ENCODE measurements at places on chromosomes 7 and 10.

DNA sequence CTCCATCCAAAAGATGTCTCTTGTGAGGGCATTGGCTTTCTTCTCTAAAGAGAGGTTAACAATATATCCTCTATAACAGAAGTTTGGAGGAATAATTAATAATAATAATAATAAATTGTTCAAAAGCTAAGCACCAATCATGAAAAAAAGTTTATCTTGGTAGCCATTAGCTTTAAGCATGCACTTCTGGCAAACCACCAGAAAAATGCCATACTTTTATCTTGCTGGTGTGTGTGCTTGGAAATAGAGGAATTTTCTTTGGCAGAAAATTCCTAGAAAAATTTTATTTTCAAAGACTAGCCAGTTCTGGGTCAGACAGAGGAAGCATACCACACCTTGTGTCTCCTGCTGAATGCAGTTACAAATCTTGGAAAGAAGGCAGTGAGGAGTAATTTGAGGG lies 52.5 kb upstream of the NPY start:
- DNase-seq = no peak

DNA sequence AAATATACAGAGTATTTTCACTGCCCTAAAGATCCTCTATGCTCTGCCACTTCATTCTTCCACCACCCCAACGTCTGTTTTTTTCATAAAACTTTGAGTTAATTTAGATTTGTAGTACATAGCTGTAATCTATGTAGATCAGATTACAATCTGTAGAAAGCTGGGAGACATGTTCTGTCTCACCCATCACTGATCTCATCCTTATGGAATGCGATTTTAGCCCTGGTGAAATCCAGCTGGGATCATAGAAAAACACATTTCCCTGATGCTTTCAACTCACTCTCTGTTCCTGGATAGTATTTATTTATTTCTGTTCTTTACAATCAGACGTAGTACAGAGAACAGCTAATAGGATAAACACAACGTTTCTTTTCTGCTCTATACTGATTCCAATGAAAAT lies 521.0 kb downstream of the KIF20B start:
- DNase-seq = peak; percentile 86

GRCh38 chr7:95796617-95797016 lies 24.3 kb downstream of the DYNC1I1 start:
- no peak for DNase-seq

- DNase-seq = no peak
Measured at GRCh38 chr10:22609251-22609650, 105.1 kb downstream of the PIP4K2A start.

DNA sequence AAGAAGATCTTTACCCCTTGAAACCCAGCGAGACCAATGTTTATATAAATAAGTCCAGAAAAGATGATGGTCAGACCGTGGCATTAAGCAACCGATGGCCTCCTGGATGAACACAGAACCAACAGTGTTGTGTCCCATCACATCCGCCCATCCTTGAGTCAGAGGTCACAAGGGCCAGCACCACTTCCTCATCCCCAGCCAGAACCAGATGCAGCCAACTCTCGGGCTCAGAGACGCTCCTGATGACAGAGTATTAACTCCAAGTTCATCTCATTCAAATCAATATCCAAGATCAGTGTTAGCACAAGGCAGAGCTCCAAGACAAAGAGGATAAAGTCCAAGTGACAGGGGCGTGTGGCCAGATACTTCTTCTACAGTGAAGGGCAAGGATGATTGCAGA lies 63.5 kb downstream of the FAM53B start:
- DNase-seq = peak; percentile 34

DNA sequence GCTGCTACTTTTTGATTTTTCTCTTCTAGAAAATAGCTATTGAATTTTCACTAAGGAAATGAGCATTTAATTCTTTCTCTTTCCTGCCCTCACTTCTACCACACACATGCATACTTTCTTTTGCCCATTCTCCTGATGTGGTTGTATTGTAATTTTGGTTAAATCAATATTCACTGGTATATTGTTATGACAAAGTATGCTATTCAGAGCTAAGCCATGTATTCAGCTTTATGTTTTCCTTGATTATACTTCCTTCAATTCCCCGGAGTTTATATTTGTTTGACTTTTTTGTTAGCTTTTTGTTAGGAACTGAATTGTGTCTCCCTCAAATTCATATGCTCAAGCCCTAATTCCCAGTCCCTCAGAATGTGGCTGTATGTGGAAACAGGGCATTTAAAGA lies 24.0 kb downstream of the LRRC72 start:
- no peak for DNase-seq

DNA sequence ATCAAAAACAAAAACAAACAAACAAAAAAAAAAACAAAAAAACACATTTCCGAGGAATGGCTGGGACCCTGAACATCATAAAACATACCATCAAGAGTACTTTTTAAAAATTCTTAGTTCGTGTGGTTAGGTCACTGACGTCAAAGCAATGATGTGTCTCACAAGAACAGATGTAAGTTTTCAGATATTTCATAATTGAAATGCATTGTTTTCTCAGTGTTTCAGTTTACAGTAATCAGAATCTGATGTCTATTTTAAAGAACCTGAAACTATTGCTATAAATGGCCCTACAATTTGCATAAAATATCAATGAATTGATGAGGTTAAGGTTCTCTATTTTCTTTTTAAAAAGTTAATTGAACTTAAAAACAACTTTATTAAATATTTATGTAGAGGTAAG lies 103.7 kb upstream of the HGF start:
- no peak for DNase-seq

GRCh38 chr10:15898046-15898445 lies 37.7 kb upstream of the MINDY3 start:
- DNase-seq = peak; percentile 56

DNA sequence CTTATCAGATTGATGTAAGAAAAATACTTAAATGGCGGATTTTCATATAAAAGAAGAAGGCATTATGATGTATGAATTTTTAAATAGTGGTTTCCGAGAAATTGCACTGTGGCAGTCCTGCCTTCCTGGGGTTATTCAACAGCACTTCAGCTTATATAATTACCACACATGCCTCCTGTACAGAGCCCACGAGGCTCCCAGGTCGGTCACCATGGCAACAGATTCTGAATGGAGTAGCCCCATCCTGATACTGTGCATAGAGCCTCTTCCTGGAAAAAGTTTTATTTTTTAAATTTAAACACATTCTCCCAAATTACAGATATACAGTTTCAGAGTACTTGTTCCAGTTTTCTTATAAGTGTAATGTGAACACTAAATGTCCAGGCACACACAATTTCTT lies 15.9 kb upstream of the ASB4 start:
- DNase-seq = no peak

- no peak for DNase-seq
Measured at GRCh38 chr7:76310102-76310957, 7.9 kb downstream of the HSPB1 start.

GRCh38 chr7:117716707-117717299 lies 156.4 kb downstream of the CTTNBP2 start:
- no peak for DNase-seq

DNA sequence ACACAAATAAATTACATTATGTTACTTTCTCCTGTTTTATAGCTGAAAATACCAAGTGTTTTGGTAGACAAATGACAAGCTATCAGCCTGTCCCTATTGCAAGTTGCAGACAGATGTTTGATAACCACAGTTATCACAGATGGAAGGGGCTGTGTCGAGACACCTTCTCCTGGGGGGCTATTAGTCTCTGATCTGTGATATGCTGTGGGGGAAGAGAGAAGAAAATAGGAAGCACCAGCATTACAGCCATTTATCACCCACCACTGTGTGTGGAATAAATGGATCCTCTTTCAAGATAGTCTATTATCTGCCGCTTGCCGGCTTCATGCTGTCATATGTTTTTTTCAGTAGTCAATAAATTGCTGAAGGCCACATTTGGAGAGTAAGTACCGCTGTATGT lies 597.2 kb upstream of the ADARB2 start:
- no peak for DNase-seq

DNA sequence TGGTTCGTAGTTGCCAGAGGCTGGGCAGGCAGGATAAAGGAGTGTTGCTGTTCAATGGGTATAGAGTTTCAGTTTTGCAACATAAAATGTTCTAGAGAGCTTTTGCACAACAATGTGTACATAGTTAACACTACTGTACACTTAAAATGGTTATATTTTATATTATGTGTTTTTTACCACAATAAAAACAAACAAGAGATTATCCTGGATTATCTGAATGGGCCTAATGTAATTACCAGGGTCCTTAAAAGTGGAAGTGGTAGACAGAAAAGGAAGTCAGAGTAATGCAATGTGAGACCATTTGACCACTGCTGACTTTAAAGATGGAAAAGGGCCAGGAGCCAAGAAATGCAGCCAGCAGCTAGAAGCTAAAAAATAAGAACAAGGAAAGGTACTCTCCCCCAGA lies 159.7 kb downstream of the SGMS1 start:
- DNase-seq = peak; percentile 30

GRCh38 chr7:88480896-88481295 lies 174.2 kb upstream of the STEAP4 start:
- peak; percentile 18 for DNase-seq

DNA sequence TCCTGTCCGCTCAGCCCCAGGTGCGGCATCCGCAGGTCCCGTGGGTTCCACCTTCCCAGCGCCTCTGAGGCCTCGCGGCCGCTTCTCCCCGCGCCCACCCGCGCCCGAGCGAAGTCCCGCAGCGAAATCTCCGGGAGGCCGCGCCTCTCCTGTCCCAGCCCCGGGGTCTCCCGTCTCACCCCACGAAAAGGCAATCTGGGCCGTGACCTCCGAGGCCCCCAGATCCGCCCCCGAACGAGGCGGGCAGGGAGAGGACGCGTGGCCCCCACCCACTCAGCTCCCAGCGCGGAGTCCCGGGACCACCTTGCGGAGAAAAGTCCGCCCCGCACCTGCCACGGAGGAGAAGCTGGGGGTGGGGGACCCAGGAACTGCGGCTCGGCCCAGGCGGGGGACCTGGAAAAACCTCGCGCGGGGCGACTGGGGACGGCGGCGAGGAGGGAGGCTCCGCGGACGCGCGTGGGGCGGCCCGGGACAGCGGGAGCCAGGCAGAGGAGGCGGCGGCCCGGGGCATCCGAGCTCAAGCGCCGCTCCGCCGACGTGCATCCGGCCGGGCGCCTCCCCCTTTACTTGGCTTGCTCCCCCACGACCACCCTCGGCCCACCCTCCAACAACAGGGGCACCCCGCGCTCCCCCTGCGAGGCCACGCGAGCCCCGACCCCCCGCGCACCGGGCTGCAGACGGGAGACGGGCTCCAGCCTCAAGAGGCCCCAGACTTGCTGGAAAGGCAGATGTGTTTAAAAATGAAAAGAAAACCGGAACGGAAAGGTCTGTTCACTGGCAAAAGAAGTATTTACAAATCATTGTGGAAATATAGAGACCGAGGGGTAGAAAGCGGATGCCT lies 33.0 kb upstream of the RNF32 start:
- no peak for DNase-seq

DNA sequence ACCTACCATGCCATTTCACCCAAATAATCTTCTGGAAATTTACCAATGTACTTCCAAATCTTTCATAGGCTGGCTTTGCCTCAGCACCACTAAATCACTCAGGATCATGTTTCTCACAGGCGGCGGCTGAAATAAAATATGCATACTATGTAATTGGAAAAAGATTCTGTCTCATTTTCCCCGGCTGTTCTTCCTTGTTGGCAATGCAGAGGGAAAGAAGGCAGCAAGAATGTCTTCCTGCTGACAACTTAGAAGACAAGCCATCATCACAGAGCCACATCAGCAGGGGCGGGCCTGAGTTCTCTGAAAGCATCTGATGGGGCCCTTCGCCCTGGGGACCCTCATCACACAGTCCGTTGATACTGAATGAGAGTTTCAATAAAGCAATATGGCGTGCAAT lies 39.2 kb upstream of the COL1A2 start:
- DNase-seq = no peak

DNA sequence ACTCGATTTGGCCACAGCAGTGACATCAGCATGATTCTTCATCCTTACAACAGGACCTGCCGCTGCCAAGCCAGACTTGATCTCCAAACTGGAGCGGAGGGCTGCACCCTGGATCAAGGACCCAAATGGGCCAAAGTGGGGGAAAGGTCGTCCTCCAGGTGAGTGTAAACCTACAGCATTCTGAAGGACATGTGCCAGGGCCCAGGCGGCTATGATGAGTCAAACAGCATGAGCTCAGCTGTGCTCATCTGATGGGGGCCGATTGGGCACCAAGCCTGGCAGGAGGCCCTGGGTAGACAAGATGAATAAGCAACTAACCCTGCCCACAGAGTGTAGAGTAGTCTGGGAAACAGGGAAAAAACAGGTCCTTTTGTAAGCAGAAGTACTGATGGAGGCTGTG lies 14.4 kb upstream of the ATP6V0E2 start:
- no peak for DNase-seq

DNA sequence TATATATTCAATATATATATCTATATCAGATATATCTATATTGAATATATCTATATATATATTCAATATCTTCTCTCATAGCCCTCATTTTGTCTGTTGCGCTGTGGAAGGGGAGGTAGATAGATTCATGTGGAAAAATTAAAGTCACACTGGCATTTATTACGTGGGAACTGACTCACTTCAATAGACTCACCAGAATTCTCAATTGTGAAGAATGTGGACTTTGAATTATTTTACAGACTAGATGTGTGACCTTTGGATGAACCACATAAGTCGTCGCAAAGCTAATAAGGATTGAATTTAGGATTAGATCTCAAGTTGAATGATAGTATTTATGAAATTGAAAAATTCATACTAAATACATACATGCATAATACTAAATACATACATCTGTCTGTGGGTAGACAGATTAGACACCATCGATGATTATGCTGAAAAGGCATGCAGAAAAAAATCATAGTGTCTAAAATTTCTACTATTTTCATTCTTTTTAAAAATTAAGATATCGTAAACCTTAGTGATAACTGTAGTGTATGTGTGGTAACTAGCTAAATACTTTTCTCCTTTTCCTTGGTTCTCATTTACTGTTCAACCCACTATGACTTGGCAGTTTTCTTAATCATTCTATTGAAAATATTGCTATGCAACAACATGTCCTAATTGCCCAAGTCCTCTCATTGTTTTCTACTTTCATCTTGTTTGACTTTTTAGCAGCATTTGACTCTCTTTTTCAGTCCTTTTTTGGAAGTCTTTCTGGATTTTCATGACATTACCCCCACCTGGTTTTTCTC lies 61.8 kb upstream of the A1CF start:
- no peak for DNase-seq

Measured in HT1080 (cell line).